ENCODE measurements at places on chromosomes 16 and 17. TPM values are rescaled to one million over a fixed set of nuclear protein-coding genes. Genes with fewer than 3 reads are reported as not detected.

PSMB3 gene
- 310 TPM for total RNA-seq

WFDC1 gene
- not detected for total RNA-seq

CPPED1 gene
- 47.2 TPM for total RNA-seq

MSLN gene
- not detected for total RNA-seq

EPOP gene
- 5.8 TPM for total RNA-seq

KRTAP4-3 gene
- total RNA-seq, result not detected

SLC9A5 gene
- total RNA-seq, result 0.40 TPM

SAMD14 gene
- total RNA-seq, result 3.1 TPM

MIEF2 gene
- 7.8 TPM for total RNA-seq

TAC4 gene
- not detected for total RNA-seq

FSCN2 gene
- total RNA-seq, result 0.43 TPM

KRT31 gene
- total RNA-seq, result not detected

UMOD gene
- total RNA-seq, result not detected

NRN1L gene
- total RNA-seq, result 0.66 TPM

C17orf67 gene
- total RNA-seq, result 1.6 TPM

IL17C gene
- total RNA-seq, result not detected

FLCN gene
- total RNA-seq, result 46.1 TPM

WNT3 gene
- 2.6 TPM for total RNA-seq

ZNF594 gene
- 5.2 TPM for total RNA-seq

NHLRC4 gene
- 1.1 TPM for total RNA-seq

TBX21 gene
- not detected for total RNA-seq

KRTAP9-2 gene
- total RNA-seq, result not detected

PRSS8 gene
- total RNA-seq, result not detected

CES5A gene
- total RNA-seq, result not detected

HCRT gene
- total RNA-seq, result not detected

TNP2 gene
- not detected for total RNA-seq
